ENCODE measurements at places on chromosomes 3 and 15.

DNA sequence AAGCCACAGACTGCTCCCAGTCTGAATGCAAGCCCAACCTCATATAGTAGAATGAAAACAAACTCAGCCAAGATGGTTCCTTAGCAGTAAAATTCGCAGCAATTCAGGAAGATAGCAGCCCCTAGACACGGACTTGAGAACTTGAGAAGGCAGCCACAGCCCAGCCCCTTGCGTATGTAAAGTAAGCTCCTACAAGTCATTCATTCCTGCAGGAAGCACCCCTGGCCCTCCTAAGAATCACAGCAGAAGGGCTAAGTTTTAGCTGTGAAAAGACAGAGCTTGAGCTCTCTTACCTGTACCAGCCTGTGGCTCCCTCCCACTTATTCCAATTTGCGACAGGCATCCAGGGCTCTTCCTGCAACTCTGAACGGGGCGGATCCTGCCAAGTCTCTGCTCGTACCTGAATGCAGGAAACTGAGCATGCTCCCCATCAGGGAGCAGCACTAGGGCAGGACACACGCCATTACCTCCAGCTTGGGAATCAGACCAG lies 136.4 kb downstream of the MAGI1 start:
- no peak for DNase-seq

- DNase-seq: no peak
Observed at GRCh38 chr15:84915606-84915958, 31.1 kb downstream of the SLC28A1 start.

GRCh38 chr15:86036243-86036642 lies 43.4 kb upstream of the AGBL1 start:
- no peak for DNase-seq

DNA sequence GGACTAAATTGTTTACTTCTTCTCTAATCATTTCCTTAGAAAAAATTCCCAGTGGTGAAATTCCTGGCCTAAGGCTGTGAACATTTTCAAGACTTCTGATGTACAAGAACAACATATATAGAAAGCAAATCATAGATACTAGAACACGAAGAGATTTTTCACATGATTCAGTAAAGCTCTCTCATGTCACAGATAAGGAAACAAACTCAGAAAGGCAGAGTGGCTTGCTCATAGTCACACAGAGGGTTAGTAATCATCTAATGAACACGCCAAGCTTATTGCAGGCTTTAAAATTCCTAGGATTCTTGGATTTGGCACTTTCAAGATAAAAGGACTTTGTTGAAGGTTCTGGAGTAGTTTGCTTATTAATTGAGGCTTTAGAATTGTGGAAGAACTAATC lies 26.2 kb downstream of the CRTAP start:
- no peak for DNase-seq

GRCh38 chr3:64191822-64192221 lies 33.4 kb downstream of the PRICKLE2 start:
- no peak for DNase-seq

DNA sequence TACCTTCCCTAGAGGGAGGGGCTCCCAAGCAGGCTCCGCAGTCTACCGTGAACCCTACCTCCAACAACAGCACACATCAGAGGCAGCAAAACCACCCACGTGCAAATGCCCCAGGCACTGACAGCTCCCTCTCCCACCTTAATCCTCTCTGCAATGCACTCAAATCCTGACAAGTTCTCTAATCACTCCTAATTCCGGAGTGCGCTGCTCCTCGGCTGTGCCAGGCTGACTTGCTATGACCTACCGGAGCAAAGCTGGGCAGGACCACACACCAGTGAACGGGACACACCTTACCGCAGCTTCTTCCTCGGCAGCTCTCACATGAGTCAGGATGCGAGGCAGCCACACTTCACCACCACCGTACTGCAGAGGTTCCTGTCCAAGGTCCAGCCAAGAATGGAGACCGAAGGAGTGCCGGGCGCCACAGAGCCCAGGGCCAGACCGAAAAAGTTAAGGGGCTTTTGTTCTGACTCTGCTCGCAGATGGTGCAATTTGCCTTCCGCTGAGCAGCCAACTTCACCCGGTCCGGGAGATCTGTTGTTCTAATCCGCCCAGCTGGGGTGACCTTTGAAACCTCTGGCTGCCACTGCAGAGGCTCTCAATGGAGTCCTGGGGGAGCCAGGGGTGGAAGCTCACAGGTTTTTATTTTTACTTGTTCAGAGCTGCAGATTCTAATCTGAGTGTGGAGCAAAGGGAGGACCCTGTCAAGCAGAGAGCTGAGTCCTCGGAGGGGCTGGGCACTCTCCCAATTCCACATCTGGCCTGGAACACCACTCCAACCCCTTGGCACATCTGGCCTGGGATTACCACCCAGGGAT lies 84.4 kb downstream of the MYLK start:
- no peak for DNase-seq

DNA sequence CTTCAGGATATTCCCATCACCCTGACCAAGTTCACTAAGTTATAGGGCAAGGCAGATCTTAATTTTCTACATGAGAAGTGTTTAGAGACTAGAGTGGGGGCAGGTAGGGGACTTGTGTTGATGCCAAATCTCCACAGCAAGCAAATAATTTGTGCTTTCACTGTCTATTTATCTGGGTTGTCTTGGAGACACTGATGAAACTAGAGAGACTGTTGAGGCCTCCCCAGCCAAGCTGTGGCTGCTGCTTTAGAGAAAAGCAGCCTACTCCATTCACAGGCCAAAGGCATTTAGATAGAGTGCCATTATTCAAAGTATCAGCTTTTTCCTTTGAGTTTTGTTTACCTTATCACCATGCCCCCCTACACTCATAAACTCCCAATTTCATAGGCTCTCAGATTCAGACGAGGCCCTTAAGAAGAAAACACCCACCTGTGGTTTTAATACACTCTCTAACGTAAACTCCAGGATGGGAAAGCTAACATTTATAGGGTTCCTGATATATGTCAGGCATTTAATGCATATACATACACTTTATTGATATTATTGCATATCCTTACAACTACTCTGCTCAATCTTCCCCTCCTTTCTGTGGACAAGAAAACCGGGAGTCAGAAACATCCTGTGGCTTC lies 130.4 kb upstream of the FOXB1 start:
- no peak for DNase-seq

DNA sequence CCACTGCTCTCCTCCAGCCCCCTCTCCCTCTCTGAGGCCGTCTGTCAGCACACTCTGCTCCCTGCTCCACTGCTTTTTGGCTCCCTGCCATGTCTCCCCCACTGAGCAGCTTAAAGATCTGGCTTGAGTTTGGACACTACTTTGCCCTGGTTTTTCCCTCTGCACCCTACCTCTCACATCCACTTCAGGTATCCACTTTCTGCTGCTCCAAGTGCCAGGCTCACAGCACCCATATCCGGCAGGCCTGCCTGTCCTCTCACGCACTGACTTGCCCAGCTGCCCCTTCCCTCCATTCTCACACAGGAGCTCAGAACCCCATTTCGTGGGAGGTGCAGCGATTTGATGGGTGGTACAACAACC lies 3.7 kb downstream of the DUOX1 start:
- DNase-seq: no peak

DNA sequence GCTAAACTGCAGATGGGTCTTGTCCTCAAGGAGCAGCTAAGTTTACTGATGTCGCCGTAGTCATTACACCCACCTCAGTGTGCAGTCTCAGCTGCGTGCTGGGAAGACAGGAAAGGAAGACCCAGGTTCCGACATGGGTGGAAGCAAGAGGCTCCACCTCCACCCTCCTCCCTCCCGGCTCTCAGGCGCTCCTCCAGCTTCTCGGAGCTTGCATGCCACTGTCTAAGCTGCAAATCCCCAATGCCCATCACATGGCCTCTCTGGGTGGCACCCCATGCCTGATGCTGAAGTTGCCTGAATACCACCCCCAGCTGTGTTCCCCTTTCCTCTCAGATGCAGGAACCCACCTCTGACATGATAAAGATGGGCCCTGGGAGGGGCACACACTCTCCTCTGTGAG lies 58.5 kb downstream of the MGLL start:
- no peak for DNase-seq

DNA sequence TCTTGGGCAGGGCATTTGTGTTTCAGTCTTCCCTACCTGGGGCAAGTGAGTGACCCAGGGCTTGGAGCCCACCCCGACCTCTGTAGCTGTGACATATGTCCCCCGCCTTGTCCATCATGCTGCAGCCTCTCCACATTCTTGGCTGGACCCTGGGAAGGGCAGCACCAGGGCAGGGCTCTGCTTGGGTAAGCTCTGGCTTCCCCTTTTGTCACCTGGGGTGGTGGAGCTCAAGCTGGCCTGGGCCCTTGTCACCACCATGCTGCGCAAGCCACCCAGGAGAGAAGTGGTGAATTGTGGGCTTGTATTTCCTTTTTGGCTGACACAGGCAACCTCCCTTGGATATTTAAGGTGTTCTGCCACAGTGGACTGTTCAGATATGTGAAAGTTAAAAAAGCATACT lies 29.3 kb downstream of the SPSB4 start:
- DNase-seq: no peak

DNA sequence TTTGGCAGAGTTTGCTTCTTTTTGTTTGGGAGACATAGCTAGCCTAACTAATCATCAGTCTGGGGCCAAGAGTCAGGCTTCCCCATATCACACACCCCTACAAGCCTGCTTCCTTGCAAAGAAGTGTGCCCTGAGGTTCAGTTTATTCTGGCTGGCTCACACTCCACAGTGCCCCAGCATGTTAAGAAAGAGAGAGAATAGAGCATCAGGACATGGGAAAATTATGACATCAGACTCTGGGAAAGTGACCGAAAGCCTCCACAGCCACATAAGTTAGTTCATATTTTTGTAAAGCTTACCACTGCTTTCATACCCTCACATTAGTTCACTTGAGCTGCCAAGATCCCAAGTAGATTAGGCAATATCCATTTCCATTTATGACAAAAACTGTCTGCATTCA lies 63.0 kb upstream of the CFAP161 start:
- DNase-seq: no peak

- no peak for DNase-seq
Observed at GRCh38 chr15:91694831-91695210, 158.7 kb upstream of the SLCO3A1 start.

DNA sequence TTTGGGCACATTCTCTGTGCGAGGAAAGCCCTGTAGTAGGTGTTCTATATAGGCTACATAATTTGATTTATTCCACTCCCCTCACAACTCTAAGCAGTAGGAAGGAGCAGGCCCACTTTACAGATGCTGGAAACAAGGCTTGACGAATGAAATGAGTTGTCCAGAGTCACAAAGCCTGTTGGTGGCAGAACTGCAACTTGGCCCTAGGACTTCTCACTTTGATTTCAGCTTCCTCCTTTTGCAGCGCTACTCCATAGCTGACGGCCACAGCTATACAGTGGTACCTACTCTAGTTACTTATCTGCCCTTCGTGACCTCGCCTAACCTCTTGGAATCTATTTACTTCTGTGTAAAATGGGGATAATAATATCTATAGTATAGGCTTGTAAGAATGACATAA lies 2.5 kb upstream of the IRAK2 start:
- no peak for DNase-seq

DNA sequence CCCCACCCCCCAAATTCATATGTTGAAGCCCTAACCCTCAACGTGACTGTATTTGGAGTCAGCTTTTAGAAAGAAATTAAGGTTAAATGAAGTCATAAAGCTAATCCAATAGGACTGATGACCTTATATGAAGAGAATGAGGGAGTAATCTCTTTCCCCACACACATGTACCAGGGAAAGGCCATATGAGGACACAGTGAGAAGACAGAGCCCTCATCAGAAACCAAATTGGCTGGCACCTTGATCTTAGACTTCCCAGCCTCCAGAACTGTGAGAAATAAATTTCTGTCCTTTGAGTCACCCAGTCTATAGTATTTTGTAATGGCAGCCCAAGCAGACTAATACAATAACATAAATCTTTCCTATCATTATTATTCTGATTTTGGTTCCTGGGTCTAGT lies 194.7 kb upstream of the NANOGP8 start:
- no peak for DNase-seq

GRCh38 chr3:54212723-54213122 lies 90.4 kb downstream of the CACNA2D3 start:
- DNase-seq: no peak

DNA sequence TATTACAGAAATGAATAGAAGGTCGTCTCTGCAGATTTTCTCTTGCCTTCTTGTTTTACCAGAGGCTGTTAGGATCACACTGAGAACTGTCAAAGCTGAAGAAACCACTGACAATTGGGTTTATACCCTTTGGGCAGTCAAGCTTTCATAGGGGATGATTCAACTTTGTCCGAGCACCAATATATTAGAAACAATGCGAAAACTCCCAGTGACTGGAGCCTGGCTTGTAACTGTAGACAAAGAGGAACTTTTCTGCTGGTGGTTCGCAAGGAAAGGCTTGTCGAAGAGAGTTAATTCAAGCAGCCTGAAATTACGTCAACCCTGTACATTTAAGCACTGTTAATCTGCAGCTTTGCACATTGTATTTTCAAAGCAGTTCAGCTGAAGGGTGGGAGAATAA lies 193.2 kb upstream of the ZNF385D start:
- DNase-seq: no peak

Measured in stimulated activated CD4-positive, alpha-beta T cell treated with anti-CD3 and anti-CD28 coated beads, Interleukin-1b, Interleukin-23, amount 100 ng/mL, for 24 hours (primary cell).